ENCODE measurements at places on chromosomes 16 and 17. TPM values are rescaled to one million over a fixed set of nuclear protein-coding genes. Genes with fewer than 3 reads are reported as not detected.

DNA sequence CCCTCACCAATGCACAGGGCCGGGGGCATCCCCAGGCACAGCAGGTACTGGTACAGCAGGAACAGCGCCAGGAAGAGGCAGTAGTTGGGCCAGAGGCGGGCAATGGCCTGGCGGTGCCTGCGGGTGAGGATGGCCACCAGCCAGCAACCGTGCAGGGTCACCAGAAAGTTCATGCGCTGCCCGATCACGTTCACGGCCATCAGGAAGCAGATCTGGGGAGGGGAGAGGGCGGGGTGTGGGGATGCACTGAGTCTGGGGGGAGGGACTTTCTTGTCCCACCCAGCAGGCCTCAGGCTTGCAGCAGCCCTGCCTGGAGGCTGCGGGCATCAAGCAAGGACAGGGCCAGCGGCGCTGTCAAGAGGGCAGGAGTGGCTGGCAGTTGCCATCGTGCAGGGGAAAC, 25.4 kb downstream of the CTU2 start:
- no peak for DNase-seq

GRCh38 chr17:601244-601925, 113.3 kb downstream of the VPS53 start:
- peak; percentile 73 for DNase-seq

GRCh38 chr16:50665128-50665878, 15.8 kb downstream of the SNX20 start:
- peak; percentile 86 for DNase-seq

DNA sequence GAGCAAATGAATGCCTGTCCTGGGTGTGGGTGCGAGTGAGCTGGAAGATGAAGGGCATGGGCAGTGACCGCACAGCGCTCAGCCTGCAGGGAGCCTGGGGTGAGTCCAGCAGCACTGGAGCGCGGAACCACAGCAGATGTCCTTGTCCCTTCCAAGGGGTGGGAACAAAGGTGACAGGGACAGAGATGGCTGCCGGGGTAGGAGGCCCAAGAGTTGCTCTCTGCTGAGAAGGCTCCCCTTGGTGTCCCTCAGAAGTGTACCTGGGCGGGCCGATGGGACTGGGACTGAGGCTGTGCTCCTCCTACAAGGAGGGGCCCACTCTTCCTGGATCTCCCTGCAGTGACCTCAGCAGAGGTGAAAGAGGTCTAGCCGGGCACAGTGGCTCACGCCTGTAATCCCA, 7.6 kb upstream of the PGAP6 start:
- DNase-seq = no peak

DNA sequence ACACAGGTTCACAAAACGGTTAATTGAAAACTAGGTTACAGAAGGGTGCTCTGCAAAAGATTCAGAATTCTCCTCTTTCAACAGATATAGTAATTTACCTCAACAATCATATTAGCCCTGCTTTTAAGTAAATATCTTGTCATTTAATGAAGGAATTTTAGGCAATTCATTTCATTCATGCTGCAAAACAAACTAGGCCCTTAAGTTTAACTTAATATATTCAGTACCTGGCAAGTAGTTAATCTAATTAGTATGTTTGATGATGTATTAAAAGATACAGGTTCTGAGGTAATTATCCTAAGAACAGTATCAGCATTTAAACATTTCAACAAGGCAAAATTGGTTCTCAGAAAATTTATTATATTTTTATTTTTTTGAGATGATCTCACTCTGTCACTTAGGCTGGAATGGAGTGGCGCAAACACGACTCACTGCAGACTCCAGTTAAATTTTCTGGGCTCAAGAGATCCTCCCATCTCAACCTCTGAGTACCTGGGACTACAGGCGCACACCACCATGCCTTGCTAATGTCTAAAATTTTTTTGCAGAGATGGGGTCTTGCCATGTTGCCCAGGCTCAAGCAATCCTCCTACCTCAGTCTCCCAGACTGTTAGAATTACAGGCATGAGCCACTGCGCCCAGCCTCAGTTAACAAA, 44.9 kb downstream of the SMURF2 start:
- DNase-seq = no peak

ITGB3 gene
- 38.2 TPM for total RNA-seq

- no peak for DNase-seq
Observed at GRCh38 chr16:85522308-85522841, 90.7 kb upstream of the GSE1 start.

CD300E gene
- 0.71 TPM for total RNA-seq

DNA sequence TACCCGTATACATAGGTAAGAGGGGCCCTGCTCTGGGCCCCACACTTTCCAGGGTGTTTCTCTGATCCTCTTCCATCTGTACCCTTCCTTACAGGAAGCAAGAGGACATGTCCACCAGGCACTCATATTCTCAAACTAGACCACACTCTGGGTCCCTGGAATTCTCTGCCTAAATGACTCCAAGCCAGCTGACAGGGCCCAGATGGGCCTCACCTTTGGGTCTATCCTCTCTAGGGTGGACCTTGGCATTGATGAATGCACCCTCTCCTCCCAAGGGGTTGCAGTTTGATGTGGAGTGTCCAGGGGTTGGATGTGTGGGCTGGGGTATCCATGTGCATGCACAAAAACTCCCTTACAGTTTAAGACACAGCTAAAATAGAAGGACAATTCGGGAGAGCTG, 95.8 kb downstream of the ASIC2 start:
- no peak for DNase-seq

LITAFD gene
- total RNA-seq = not detected

GRCh38 chr17:65078441-65079160, 22.1 kb upstream of the GNA13 start:
- DNase-seq = peak; percentile 74

- no peak for DNase-seq
Observed at GRCh38 chr17:44564429-44564828, 7.1 kb downstream of the FZD2 start.

DNA sequence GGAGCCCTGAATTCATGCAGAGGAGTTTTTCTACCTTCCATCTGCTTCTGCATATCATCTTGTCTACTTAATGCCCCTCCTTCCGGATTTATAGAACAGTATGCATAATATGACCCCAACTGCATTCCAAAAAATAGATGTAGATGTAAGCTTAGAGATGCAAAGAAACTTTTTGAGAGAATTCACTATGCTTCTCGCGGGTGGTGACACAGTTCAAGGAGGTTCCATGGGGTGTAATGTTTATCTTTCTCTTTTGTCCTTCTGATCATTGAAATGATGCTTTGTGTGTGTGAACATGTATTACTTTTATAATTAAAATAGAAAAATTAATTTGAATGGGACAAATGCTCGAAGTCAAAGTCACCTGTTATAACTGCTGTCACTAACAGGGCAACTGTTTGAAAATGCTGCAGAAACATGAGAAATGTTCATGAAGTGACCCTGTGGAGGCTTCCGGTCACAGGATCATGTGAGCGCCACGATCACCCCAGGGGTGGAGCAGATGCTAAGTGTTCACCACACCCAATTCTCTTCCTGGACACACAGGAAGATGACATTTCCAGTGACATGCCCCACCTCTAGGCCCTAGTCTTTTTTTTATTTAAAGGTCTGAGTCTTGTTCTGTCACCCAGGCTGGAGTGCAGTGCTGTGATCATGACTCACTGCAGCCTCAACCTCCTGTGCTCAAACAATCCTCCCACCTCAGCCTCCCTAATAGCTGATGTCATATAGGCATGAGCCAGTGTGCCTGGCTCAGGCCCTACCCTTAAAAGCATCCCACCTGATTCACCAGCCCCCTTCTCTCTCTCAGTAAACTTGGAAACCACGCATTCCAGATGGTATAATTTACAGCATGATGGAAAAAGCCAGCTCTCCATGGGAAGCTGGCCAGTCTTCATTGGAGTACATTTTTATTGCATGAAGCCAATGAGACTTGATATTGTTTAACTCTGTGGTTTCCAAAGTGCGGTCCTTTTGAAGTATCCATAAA, 21.0 kb upstream of the AGRP start:
- DNase-seq = peak; percentile 80

DNA sequence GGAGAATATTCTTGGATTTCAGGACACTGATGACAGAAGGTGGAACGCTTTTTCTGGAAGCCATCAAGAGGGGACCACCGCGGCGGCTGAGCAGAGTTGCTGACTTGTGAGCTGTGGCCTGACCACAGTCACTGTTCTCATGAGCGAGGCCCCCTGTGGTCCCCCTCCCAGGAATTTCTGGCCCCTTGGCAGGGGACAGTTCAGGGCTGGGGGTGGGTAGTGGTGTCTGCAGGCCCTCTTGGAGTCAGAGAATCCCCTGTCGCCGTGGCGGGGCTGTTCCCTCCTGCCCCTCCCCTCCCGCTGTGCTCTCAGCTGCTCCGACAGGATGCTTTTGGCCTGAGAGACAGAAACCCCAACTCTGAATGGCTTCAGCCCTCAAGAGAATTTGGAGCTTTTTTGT, 292.0 kb downstream of the SEC14L1 start:
- no peak for DNase-seq

SPHK1 gene
- 5.4 TPM for total RNA-seq

KCNJ12 gene
- total RNA-seq = 0.54 TPM
